ENCODE measurements at places on chromosomes 16 and 17. TPM values are rescaled to one million over a fixed set of nuclear protein-coding genes. Genes with fewer than 3 reads are reported as not detected.

NOXO1 gene
- total RNA-seq = not detected

TP53TG3C gene
- not detected for total RNA-seq

DNA sequence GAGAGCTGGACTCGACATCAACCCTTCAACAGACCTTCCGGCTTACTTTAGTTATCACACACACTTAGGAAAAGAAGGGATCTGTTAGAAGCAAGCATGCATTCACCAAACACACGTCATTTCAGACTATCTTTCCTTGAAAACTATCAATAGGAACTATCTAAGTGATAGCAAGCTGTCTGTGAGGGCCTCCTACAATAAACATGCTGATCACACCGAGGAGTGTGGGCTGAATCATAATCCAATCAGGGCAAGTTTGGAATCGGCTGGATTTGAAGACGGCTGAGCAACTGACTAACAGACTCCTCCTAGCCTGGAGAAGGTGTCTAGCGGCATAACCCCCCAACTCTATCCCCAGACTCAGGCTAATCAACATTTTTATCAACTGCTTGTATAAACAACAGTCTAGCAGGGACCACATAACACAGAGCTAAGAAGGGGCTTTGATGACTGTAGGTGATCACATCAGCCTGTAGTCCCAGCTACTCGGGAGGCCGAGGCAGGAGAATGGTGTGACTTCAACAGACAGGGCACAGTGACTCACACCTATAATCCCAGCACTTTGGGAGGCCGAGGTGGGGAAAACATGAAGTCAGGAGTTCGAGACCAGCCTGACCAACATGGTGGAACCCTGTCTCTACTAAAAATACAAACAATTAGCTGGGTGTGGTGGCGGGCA is 14.1 kb downstream of the NXN start:
- no peak for DNase-seq

GRCh38 chr17:76240461-76241203 is at the start of gene RNF157:
RNF157 (minus strand) TSS chr17:76240493; CDS start chr17:76240240, 253 bp downstream.
- peak; percentile 66 for DNase-seq

DNA sequence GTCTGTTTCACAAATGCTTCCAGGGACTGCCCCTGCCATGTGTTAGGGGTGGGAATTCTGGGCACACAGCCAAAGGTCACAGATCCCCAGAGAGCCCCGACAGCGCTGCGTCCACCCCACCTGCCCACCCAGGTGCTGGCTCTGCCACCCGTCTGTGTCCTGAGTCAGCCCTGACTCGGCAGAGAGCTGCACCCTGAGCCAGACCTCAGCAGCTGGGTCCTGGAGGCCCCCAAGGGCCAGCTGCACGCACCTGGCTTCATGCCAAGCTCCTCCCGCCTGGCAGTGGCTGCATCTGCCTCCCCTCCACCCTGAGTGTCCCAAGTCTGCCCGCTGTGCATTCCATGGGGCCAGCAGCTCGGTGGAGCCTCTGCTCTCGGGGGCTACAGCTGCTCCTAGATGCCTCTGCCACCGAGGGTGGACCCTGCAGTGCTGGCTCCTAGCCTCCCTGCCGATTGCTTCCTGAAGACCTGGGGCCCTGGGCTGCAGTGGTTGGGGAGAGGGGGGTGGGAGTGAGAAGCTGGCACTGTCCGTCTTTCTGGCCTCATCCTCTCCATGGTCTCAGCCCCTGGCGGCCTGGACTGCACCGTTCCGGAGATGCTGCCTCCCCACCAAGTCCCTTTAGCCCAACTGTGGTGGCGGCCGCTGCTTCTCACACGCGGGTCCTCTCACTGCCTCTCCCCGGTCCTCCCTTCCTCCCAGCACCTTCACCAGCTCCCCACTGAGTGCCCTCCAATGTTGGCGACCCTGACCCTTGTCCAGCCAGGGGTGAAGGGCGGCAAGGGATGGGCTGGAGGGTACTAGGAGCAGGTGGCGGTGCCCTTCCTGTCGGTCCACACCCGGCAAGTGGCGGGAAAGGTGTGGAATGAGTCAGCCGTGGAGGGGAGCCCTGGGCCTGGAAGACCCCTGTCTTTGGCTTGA is 3.0 kb downstream of the SECTM1 start:
- DNase-seq = peak; percentile 85

- DNase-seq = no peak
Measured at GRCh38 chr17:66331038-66331816, 28.8 kb downstream of the PRKCA start.

DNA sequence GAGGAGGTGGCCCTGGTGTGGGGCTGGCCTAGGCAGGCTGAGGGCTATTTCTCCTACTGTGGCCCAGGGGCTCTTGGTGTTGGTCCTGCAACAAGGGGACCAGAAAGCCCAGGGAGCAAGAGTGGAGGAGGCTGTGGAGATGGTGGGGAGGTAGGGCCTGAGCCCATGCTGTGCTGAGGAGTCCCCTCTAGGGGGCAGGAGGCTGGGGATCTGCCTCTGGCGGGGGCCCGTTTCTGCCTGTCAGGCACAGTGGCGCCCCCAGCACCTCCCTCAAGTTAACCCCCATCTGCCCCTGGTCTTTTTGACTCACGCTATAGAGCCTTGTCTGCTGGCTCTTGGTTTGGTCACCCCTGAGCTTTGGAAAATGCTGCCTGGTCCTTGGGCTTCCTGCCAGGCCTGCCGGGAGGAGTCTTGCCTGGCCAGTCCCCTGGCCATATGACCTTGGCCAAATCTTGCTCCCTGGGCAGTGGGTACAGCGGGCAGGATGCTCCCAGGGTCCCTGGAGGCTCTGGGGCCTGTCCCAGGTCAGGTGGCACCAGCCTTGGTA is 5.9 kb downstream of the BAIAP2 start:
- peak; percentile 29 for DNase-seq

DNA sequence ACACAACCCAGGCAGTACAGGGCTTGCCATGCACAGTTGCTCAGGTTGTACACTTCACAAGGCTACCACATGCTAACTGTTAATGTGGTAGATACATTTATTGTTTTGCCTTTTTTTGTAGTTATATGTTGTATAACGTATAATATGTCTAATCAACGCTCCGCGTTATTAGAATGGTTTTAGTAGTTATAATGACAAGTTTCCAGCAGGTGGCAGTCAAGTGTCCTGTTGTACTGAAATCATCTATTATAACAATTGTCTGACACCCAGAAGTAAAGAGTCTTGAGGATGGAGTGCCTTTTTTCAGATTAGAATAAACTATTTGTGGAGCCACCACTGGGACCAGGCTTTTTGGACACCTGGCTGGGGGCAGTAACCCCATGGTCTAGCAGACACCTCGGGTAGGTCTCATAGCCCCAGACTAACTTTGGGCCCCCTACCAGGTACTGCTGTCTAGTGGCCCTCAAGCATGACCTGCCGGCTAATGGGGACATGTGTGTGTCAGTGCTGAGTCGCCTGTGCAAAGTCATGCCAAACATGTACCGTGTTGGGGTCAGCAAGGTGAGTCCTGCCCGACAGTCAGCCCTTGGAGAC is 32.8 kb downstream of the MYO15A start:
- DNase-seq = peak; percentile 45

DNA sequence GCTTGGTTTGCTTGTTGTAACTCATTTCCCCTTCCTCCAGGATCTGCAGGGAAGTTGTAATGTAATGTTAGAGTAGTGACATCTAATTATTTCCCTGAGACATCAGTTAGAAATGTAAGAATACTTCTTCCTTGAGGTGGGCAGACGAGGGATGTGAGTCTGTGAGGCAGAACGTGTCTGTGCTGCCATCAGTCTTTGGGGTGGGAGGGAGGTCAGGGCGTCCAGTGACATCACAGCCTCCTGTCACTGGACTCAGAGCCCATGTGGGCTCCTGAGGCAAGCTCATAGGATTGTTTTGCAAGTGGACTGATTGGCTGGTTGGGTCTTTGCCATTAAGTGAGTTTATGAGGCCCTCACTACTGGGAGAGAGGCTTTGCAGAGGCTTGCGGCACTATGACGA is 188.8 kb downstream of the CCDC182 start:
- DNase-seq = no peak

DNA sequence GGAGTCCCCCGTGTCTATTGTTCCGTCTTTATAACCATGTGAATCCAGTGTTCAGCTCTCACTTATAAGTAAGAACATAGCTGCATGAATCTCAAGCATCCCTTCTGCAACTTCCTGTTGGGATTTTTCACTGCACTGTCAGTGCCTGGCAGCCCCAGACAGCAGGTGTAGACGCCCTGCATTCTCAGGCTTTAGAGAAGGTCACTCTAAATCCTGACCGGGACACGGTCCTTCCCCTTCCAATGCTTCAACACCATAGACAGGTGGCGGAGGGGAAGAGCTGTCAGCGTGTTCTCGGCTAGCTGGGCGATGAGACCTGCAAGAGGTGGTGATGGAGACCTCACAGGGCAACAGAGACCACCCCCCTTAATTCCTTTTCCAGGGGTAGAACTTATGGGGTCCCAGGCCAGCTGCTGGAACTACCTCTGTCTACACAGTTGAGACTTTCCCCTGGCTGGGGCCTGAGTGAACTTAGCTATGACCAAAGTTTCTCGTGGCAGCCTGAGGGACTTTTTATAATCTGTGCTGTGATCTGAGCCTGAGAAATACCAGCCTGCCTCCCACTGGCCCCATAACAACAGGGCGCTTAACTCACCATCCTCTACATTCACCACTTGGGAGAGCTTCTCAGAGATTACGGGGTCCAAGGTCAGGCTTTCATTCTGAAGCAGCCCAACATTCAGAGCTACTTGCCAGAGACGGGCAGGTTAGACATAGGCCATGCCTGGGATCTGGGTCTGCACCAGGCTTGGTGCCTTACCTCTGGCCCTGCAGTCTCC is 143.2 kb upstream of the TNRC6C start:
- no peak for DNase-seq

DNA sequence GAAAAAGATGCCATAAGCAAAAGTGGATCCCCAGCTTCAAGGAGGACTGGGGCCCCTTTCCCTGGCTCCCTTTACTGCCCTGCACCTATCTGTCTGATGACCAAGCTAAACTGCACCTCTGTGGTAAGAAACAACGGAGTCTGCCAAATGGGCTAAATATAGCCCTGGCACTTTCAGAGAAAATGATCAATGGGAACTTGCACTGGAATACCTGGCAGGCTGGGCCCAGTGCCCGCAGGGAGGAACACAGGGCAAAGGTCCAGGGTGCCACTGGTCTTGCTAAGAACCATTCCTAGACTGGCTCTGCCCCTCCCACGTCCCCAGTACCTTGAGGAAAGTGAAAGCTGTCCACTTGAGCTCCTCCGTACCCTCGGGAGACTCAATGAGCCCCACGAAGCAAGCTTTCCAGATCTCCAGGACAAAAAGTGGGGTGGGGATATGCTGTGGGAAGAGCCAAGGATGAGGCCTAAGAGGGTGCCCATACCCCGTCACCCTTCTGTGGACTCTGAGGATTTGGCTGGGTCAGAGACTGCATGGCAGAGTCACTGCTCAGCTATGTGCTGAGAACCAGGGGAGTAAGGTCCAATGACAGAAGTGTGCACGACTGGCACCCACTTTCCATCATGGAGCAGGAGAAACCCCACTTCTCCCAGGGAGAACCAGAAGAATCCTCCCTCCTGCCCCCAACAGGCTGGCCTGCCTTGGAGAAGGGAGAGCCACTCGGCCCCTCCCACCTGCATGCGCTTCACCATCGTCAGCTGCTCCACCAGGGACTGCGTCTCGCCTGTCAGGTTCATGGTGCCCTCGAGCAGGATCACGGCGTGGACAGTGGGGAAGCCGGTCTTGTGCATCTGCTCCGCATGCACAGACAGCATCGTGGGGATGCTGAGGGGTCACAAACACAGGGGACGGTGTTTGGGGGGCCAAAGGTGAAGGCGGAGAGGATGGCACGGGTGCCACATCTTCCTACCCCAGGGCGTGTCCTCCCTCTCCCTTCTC is 17.4 kb downstream of the CSF3 start:
- no peak for DNase-seq

DNA sequence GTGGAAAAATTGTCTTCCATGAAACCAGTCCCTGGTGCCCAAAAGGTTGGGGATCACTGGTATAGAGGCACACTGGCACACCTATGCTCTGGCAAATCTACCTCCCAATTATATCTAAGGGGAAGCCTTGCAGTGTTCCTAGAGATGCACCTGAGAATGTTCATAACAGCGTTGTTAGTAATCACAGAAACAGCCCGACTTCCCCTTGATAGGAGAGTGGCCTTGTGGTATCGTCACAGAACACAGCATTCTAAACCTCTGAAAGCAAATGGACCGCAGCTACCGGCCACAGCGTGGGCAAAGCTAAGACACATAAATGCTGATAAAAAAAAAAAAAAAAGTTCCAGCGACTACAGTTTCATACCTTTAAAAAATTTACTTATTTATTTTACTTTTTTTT is 39.1 kb upstream of the ADGRG1 start:
- no peak for DNase-seq

DNA sequence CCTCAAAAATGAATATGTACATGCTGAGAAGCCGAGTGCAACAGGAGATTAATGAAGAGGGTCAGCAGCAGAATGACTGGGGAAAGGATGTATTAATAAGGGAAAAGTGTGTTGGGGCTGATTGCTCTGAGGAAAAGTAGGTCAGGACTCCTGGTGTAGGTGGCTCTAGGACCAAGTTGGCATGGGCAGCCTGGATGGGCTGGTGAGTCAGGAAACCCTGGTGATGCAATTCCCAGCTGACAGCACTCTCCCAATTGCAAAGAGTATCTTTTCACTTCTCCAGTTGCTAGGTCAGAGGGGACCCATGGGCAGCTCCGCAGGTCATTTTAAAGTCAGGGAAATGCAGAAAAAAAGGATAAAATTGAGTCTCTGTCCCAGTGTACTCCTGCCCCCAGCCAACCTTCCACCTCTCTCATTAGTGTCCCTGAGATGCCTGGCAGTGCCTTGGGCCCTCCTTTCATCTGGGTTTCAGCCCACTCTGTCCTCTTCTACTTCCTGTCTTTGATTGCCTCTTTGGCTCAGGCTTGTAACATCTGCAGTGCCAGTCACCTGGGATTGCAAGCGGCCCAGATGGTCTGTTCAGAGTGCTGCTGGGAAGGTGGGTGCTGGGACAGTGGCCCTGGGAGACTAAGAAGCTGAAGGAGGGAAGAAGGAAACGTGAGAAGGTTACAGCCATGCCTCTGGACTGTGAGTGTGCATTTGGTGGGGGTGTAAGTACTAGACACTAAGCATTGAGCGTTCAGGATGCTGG is 2177.2 kb downstream of the TP53TG3F start:
- no peak for DNase-seq

GRCh38 chr17:60328679-60329078 is 63.3 kb downstream of the USP32 start:
- no peak for DNase-seq

- peak; percentile 66 for DNase-seq
Measured at GRCh38 chr17:7237761-7238419, 1.4 kb downstream of the PHF23 start.

DNA sequence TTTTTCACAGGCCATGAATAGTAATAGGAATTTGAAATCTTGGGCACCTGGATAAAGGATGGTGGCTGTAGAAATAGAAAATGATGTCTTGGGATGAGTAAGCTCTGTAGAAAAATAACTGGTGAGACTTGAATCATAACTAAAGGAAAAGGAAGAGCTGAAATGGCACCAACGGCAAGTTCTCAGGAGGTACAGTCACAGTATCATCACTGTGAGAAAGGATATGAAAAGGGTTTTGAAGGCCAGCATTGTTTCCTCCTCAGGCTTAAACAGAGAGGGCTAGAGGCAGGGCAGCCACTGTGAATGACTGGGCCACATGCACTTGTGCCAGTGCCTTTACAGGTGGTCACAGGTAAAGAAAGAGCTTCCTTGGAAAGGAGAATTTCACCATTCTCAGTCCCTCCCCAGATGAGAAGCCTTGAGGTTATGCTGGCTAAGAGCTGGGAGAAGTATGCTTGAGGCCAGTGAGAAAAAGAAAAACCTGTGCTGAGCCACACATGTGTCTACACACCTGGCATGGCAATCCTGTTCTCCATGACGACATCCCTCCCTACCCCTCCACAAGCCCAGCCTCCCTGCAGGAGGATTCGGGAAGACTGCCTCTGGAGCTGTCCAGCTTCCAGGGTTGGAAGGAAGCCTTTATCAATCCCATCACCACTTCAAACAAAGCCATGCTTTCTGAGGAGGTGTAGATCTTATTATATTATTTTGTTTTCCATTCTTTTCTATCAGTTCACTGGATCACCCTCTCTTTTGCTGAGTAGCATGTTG is 3.8 kb upstream of the ANKFN1 start:
- DNase-seq = no peak
